Esophagus muscularis mucosa (tissue), 4 donors: ENCODE measurements at places on chromosomes 7 and 10.
A peak's percentile ranks its signal among the peaks of the same experiment; 100 is the strongest.

DNA sequence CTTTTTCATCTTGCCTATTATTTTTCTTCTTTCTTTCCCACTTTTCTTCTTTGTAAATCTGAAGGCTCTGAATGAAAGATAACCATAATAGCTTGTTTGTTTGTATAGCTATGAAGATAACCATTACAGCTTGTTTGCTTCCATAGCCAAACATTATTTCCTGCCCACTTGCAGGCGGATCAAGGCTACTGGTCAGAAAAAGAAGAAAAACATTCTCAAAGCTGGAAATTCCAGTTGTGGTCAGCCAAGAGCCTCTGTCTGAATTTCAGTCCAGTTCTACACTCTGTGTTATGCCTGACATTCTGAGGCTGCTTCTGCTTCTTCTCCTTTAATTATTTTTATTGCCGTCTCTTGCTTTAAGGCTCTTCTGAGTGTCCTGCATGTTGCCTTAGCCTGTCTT is 48.9 kb downstream of the TMEM178B start:
- H3K4me1 ChIP-seq = no peaks in the 10 kb centered on the region
- H3K27me3 ChIP-seq = no peaks in the 10 kb centered on the region
- no peak overlapping the region for H3K27ac ChIP-seq
- DNase-seq = no peak
- H3K4me3 ChIP-seq = no peak overlapping the region

DNA sequence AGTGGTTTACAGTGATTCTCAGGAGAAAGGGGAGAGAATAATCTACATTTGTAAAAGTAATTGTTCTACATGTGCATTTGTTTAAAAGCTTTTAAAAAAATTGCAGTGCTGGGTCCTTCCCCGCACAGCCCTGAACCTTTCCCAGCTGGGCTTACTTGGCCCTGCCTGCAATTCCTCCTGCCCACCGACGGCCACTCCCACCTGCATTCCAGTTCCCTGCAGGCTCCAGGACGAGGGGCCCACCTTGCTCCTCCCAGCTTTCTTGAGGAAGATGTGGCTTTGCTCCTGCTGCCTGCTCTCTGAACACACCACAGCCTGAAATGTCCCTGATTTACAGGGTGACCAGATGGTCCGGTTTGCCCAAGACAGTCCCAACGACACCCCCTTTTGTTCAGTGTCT is 222.7 kb downstream of the PRPF18 start:
- H3K4me1 ChIP-seq = peaks cover 19% of the 10 kb centered on the region
- H3K27me3 ChIP-seq = no peaks in the 10 kb centered on the region
- H3K27ac ChIP-seq = no peak overlapping the region
- DNase-seq = no peak

GRCh38 chr10:122117475-122117874 is 128.5 kb downstream of the TACC2 start:
- H3K27me3 ChIP-seq = no peaks in the 10 kb centered on the region
- H3K36me3 ChIP-seq = no peaks in the 10 kb centered on the region
- H3K27ac ChIP-seq = peak overlapping the region; percentile 95

DNA sequence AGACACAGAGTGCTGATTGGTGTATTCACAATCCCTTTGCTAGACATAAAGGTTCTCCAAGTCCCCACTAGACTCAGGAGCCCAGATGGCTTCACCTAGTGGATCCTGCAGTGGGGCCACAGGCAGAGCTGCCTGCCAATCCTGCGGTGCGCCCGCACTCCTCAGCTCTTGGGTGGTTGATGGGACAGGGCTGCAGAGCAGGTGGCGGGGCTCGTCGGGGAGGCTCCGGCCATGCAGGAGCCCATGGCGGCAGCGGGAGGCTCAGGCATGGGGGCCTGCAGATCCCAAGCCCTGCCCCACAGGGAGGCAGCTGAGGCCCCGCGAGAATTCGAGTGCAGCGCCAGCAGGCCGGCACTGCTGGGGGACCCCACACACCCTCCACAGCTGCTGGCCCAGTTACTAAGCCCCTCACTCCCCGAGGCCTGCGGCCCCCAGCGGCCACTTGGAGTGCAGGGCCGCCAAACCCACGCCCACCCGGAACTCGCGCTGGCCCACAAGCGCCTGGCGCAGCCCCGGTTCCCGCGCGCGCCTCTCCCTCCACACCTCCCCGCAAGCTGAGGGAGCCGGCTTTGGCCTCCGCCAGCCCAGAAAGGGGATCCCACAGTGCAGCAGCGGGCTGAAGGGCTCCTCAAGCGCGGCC is 7.7 kb upstream of the BET1 start:
- H3K27me3 ChIP-seq = no peaks in the 10 kb centered on the region
- no peak overlapping the region for H3K27ac ChIP-seq
- DNase-seq = no peak

GRCh38 chr10:132265890-132266496 is 41.8 kb downstream of the STK32C start:
- H3K27me3 ChIP-seq = no peaks in the 10 kb centered on the region
- DNase-seq = no peak
- H3K4me1 ChIP-seq = peaks cover 22% of the 10 kb centered on the region
- peak overlapping the region; percentile 18 for H3K4me3 ChIP-seq

DNA sequence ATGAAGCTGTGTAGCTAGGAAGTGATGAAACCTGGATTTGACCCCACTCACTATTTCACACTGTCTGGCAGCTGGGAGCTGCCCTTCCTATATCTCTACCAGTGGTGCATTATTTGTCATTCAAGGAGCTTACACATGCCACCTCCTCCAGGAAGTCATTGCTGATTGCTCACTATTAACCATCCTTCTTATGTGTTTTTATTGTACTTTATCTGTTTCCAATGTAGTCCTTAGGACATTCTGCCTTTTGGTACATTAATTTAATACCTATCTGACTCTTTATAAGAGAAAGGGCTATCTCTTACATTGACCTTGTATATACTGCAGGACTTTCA is 31.0 kb downstream of the HHEX start:
- H3K4me1 ChIP-seq = no peaks in the 10 kb centered on the region
- no peaks in the 10 kb centered on the region for H3K36me3 ChIP-seq
- no peak for DNase-seq
- H3K27me3 ChIP-seq = no peaks in the 10 kb centered on the region
- no peak overlapping the region for H3K4me3 ChIP-seq

DNA sequence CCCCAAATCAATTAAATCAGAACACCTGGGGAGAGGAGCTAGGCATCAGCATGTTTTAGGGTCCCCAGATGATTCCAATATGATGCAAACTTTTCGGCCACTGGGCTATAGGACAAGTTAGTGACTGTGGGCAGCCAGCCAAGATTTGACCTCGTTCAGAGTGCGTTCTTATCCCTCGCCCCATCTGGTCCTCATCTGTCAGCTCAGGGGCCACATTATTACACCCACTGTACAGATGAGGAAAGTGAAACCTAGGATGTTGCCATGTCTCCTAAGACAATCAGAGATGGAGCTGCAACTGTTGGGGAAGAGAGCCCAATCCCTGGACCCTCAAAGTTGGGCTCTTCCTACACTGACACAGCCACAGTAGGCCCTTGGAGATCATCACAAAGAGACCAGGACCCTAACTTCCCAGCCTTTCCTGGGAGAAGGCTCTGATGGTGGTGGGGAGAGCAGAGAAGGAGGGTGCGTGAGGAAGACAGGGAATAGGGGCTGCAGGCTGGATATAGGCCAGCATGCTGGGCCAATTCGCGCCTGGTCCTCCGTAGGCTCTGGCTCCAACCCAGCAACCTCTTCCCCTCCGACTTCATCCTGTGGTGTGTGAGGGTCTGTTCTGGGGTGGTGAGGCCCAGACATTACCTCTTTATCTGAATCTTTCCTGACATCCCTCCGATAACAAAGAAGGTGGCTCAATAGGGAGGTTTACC is 109.4 kb upstream of the ZMIZ1 start:
- H3K4me1 ChIP-seq = peaks cover 34% of the 10 kb centered on the region
- no peaks in the 10 kb centered on the region for H3K36me3 ChIP-seq
- no peak for DNase-seq

DNA sequence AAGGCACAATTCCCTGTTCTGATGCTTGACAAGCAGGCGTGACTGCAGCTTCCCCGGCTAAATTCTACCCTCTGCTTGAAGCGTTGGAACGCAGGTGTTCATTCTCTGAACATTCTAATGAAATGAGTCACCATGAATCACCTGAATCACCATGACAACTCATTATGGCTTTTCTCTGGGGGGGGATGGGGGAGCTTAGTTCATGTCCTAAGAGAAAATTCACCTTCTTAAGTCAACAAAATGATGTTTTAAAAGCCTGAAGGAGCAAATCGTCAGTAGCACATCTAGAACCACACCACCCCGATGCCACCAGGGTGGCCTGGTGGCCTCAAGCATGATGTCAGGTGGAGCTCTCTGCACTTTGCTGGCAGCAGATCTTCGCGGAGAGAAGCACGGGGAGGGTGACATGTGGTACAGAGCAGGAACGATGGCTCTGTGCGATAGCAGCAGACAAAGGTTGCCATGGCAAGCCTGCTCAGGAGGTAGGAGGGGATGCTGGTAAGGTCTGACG is 33.7 kb downstream of the DDC start:
- DNase-seq = peak; percentile 64
- no peak overlapping the region for H3K27ac ChIP-seq
- H3K4me1 ChIP-seq = peaks cover 8% of the 10 kb centered on the region
- no peaks in the 10 kb centered on the region for H3K36me3 ChIP-seq
- H3K4me3 ChIP-seq = no peak overlapping the region

DNA sequence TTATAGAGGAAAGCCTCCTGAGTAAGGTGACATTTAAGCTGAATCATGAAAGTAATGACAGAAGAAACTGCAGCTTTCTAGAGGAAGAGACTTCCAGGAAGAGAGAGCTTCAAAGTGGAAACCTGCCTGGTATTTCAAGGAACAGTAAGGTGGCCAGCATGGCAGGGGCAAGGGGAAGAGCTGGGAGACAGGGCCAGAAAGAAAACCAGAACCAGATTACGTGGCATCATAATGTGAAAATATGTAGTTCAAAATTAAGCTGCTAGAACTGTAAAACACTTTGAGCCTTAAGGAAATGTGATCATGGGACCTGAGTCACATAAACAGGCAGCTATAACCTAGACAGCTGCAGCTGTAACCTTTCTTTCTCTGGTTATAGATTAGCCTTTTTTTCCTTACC is 238.0 kb upstream of the FOXK1 start:
- no peaks in the 10 kb centered on the region for H3K36me3 ChIP-seq
- DNase-seq = no peak
- no peak overlapping the region for H3K4me3 ChIP-seq
- H3K27me3 ChIP-seq = no peaks in the 10 kb centered on the region
- no peaks in the 10 kb centered on the region for H3K4me1 ChIP-seq
- H3K27ac ChIP-seq = no peak overlapping the region

GRCh38 chr7:91367812-91368578 is 103.8 kb downstream of the FZD1 start:
- H3K36me3 ChIP-seq = no peaks in the 10 kb centered on the region
- H3K4me1 ChIP-seq = no peaks in the 10 kb centered on the region
- DNase-seq = no peak
- H3K4me3 ChIP-seq = no peak overlapping the region

DNA sequence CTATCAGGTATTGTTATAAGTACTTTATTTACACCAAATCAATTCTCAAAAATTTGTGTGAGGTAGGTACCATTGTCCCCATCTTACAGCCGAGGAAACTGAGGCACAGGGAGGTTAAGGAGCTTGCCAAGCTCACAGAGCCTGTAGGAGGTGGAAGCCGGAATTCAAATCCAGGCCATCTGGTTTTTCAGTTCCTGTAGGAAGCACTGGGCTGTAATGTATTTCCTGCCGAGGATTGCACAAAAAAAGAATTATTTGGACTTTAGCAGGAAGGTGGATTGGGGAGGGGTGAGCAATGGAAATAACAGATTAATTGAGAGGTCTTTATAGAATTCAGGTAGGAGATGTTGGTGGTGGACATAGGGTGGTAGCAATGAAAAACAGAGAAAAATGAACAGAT is 315.3 kb upstream of the AUTS2 start:
- peaks cover 11% of the 10 kb centered on the region for H3K4me1 ChIP-seq
- DNase-seq = no peak
- no peaks in the 10 kb centered on the region for H3K27me3 ChIP-seq
- H3K27ac ChIP-seq = peak overlapping the region; percentile 40
- H3K36me3 ChIP-seq = no peaks in the 10 kb centered on the region

- H3K4me1 ChIP-seq = peaks cover 39% of the 10 kb centered on the region
- no peaks in the 10 kb centered on the region for H3K36me3 ChIP-seq
- H3K4me3 ChIP-seq = no peak overlapping the region
Measured at GRCh38 chr10:113491967-113492565, 60.8 kb upstream of the HABP2 start.

DNA sequence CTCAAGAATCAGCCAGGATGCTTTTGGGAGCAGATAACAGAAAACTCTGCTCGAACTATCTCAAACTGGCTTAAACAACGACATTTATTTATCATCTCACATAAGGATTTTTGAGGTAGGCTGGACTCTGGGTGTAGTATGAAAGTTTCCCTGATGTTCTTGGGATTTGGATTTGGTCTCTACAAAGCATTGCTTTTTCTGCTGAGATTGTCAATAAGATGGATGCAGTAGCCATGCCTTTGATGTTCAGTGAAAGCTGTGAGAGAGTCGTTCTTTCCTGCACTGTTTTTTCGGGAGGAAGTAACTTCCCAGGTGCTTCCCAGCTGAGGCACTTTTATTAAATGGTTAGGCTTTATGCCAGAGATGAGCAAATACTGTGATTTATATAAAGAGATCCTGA is 181.1 kb downstream of the PRKG1 start:
- H3K4me1 ChIP-seq = peaks cover 14% of the 10 kb centered on the region
- no peak overlapping the region for H3K4me3 ChIP-seq
- DNase-seq = no peak
- H3K27me3 ChIP-seq = no peaks in the 10 kb centered on the region
- H3K27ac ChIP-seq = no peak overlapping the region

- H3K4me1 ChIP-seq = no peaks in the 10 kb centered on the region
- no peak overlapping the region for H3K27ac ChIP-seq
- H3K4me3 ChIP-seq = no peak overlapping the region
- H3K36me3 ChIP-seq = no peaks in the 10 kb centered on the region
- H3K27me3 ChIP-seq = peaks cover 17% of the 10 kb centered on the region
Measured at GRCh38 chr10:49627644-49628247, 13.9 kb downstream of the CHAT start.

DNA sequence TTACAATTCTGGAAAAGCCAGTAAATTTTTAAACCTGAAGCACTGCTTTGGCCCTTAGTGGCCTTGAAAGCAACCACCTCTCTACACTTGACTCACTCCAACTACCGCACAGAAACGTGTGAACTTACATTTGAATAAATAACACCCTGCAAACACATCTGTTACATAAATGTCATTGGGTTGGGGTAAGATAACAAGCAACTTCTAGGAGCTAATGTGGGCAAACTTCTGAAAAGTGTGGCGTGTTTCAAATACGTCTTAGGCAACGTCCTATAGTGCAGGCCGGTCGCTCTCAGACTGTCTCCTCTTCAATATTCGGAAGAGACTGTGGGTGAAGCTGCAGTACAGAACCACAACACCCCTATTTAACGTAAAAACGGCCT is 474 bp downstream of the ORC5 start:
- peak overlapping the region; percentile 87 for H3K27ac ChIP-seq
- peaks cover 33% of the 10 kb centered on the region for H3K4me1 ChIP-seq
- peaks cover 14% of the 10 kb centered on the region for H3K36me3 ChIP-seq
- no peak for DNase-seq
- H3K4me3 ChIP-seq = peak overlapping the region; percentile 68

DNA sequence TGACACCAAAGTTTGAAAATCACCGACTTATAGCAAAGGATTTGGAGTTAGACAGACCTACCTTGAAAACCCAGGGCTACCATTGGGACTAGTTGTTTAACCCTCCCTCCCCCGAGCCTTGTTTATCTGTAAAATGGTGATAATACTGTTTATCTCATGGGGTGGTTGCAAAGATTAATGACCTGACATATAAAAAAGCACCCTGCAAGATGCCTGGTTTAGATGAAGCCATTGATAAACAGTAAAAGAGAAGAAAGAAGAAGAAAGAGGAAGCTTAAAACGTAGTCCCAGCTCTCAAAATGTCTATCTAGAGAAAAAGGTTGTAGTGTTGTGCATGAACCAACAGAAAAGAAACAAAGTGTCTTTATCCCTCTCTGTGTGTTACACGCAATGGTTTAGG is 145.7 kb downstream of the FGFR2 start:
- H3K4me1 ChIP-seq = no peaks in the 10 kb centered on the region
- H3K4me3 ChIP-seq = no peak overlapping the region
- H3K36me3 ChIP-seq = no peaks in the 10 kb centered on the region
- no peak overlapping the region for H3K27ac ChIP-seq
